Cortex of kidney (tissue), 1 donor: ENCODE measurements at places on chromosomes 16 and 17.

- no peak for DNase-seq
Measured at GRCh38 chr16:10579965-10580882, at the start of gene EMP2. Gene EMP2, minus strand, starts transcription at chr16:10580598. Its CDS starts 32,981 bp downstream, at chr16:10547617.

- no peak for DNase-seq
Measured at GRCh38 chr16:4580250-4580649, 24.1 kb downstream of the C16orf96 start.

DNA sequence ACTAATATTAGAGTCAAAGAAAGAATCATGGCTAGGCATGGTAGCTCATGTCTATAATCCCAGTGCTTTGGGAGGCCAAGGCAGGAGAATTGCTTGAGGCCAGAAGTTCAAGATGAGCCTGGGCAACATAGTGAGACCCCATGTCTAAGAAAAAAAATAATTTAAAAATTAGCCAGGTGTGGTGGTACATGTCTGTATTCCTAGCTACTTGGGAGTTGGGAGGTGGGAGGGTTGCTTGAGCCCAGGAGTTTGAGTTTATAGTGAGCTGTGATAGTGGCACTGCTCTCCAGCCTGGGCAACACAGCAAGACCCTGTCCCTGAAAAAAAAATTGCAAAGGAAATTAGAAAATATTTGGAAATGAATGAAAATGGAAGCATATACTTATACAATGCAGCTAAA lies 210.3 kb upstream of the AXIN2 start:
- DNase-seq: no peak

DNA sequence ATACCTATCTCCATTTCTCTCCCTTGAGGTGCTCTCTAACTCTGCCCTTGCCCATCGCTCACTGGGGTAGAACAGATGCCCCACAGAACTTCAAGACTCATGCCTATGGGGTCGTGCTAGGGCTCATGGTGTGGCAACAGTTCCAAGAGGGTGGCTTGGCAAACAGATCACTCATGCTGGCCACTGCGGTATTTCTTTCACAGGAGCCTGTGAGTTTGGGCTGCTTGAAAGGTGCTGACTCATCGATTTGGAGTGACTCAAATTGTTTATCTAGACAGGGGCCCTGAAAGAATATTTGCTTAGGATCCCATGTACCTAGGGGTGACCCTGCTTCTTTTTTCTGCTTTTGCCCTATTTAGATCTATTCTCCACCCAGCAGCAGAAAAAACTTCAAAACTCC lies 69.9 kb downstream of the IRX5 start:
- DNase-seq: no peak

DNA sequence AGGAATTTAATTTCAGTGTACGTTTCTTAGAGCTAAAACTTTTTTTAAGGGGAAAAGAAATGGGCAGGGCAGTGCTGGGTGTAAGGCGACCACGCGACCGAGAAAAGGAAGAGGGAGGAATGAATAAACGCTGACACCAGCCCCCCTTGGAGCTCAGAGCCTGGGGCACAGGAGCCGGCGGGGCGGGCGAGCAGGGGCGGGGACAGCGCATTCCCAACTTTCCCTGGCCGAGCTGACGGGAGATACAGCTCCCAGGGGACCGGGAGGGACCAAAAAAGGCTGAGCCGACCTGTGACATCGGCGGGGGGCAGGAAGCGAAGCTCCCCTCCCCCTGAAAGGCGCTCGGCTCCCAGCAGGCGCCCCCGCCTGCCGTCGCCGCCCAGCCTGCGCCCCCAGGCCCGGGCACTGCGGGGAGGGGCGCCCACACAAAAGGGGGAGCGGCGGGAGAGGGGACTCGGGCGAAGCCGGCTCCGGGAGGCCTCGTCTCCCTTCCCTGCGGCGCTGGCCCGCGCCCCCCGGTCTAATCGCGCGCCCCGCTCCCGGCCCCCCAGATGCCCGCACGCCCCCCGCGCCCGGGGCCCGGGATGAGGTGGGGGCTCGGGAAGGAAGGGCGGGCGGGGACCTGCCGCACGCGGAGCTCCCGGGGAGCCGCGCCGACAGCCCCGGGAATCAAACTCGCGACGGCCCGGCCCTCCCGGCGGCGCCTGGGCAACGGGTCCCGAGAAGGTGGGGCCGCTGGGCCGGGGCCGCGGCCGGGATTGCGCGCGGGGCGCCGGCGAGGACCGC lies 622 bp downstream of the CUEDC1 start:
- no peak for DNase-seq

DNA sequence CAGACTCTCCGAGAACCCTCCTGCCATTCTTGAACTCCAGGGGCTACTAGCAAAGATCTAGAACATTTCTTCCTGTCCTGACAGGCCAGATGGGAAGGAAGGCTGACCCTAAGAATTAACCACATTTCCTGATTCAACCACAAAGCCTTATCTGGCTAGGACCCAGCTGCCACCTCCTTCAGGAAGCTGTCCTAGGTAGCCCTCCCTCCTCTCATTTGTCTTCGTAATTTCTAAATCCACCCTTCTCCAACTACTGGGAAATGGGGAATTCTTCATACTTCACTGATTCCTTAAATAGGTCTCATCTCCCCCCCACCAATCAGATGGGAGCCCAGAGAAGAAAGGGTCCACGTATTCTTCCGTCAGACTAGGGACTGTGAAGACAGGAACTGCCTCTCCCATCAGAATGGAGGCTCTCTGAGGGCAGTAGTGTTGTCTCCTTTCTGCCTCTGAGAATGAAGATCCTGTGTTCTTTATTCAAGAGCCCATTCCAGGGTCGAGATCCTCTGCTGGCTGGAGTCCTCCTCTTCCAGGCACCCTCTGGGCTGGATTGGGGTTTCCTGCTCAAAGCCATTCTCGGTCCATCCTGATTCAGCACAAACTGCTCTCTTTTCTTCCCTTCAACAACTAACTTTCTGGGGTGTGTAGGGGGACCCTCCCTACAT lies 2.1 kb downstream of the SAMD14 start:
- no peak for DNase-seq

DNA sequence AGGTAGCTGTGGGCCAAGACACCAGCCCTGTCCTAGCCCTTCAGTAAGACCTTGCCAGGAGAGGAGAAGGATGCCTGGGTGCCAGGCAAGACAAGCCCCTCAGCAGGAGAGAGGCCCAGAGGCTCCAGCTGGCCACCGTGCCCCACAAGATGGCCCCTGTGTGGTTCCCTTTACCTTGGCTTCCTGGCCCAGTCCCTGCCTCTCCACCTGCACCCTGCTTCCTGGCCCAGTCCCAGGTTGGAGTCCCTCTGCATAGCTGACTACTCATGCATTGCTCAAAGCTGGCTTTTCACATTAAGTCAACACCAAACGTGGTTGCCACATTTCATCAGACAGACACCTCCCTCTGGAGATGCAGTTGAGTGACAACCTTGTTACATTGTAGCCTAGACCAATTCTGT lies 4.0 kb downstream of the SYNGR3 start:
- DNase-seq: no peak

- no peak for DNase-seq
Measured at GRCh38 chr16:684961-685696, 995 bp upstream of the JMJD8 start.

DNA sequence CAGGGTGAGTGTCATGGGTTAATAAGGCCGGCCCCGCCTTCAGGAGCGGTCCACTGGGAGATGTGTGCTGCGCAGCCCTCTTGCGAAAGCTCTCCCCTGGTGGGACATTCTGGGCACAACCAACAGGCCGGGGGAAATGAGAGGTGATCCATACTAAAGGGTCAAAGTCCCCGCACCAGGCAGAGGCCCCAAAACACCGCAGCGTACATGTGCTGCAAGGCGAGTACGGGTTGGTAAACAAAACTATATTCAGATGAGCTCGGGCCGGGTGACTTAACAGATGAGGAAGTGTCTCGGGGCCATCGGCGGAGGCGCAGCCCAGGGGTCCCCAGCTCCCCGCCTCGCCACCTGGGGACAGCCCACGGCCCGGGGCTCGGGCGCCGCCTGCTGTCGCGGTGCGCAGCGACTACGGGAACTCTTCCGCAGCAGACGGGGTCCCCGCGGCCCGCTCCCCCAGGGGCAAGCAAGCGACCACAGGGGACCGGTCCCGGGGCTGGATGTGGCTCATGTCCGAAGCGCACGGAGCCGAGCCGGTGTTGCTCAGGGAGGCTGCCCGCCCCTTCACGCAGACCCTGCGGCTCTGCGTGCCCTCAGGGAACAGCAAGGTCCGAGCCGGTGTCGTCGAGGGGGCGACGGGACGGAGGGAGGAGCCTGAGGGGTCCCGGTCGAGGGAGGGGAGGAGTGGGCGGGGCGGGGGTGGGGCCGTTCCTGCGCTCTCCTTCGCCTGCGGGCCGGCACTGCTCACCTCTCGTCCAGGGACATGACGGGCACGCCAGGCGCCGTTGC lies at the start of gene RAB37:
Gene RAB37, plus strand, starts transcription at position 744 of the 786 bp plus-strand sequence. Its CDS starts 17 bp downstream, at position 761.
- no peak for DNase-seq

DNA sequence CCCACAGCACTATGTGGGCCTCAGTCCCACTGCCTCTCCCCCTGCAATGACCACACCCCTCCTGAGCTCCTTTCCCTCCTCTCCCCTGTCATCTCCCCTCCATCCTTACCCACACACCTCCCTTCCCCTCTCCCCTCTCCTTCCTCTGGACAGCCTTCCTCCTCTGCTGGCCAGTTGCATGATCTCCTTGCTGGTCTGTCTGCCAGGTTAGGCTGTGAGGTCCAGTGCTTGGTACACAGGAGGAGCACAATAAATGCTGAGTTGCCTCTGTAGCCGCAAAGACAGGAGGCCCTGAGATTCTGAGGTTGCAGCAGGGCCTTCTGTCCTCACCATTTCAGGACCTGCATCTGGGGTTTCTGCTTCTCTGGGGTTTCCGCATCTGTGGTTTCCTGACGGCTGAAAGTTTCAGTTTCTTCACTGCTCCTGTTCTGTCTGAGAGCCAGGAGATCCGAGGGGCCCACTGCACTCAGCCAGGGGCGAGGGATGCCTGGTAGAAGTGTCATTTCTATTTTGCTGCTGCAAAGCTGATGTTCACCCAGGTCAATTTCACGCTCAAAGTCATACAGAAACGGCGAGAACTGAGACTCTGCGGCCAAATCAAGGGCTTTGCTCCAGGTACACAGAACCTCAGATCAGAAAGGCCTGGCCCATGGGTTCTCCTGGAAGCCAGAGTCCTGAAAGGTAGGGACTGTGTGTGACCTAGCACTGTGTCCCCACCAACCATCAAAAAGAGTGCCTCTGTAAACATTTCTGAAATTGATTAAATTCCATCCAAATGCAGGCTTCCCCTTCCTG lies 4.6 kb upstream of the SLC12A3 start:
- no peak for DNase-seq

DNA sequence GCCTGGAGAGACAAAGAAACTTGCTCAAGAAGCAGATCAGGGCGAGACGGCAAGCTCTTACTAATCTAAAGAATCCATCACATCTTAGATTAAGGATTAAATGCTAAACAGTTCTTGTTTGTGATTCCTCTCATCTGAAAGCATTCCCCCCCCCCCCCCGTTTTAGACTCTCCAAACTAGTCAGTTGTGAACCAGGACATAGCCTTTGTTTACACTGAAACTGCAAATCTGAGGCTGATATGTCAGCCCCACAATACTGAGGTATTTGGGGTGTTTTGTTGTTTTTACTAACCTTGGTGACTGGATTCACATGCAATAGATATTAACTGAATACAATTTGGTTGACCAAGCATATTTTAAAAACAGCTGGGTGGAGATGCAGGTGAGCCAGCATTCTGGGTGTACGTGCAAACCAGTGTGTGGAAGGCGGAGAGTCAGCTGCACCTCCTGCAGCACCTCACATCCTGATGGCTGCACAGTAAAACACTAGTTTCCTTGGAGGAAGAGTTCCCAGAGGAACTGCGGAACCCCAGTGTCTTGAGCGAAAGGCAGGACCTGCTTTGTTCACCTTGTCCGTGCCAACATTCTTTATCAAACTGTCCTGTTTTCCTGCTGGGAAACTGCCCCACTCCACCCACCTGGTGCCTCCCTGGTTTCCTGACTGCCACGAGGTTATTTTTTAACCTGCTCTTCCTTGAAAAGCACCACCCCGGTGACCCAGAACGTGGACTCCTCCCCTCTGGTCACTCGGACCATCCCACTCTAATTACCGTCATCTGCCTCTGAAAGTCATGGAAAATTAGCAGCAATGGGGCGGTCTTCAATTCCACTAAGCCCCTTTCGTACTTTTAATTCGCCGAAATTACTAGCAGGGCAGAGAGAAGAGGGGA lies 1.2 kb upstream of the YPEL2 start:
- no peak for DNase-seq

GRCh38 chr17:60383379-60383778 lies 8.6 kb downstream of the USP32 start:
- no peak for DNase-seq

DNA sequence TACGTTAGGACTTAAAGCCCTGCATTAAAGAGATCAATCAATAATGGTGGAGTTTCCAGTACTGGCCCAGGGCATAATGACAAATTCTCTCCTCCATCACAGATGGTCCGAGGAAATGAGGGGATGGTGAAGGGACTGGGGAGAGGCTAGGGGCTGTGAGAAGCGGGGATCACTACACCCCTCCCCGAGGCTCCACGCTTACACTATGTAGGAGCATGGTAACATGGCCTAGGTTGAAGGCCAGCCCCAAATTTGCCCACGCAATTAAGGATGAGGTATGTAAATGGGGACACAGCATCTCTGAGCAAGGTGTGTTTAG lies 8.0 kb upstream of the AKTIP start:
- DNase-seq: no peak

- no peak for DNase-seq
Measured at GRCh38 chr17:13583996-13584700, 17.6 kb downstream of the HS3ST3A1 start.

- no peak for DNase-seq
Measured at GRCh38 chr16:8686031-8686621, 11.7 kb downstream of the ABAT start.

DNA sequence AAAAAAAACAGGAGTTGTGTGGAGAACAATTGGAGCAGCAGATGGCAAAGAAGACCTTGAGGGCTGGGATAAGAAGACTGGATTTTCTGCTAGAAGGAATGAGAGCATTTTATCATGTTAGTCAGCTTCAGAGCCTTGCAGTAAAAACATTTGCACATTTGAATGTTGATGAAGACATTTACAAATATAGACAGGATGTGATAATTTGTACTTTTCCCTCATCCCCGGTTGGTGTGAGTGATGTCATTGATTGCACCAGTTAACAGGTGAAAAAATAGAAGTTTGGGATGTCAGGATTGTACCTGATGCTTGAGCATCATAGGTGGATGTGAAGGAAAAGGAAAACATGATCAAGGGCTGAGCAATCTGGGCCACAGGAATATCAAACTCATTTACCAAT lies 22.6 kb upstream of the MAPK3 start:
- no peak for DNase-seq

DNA sequence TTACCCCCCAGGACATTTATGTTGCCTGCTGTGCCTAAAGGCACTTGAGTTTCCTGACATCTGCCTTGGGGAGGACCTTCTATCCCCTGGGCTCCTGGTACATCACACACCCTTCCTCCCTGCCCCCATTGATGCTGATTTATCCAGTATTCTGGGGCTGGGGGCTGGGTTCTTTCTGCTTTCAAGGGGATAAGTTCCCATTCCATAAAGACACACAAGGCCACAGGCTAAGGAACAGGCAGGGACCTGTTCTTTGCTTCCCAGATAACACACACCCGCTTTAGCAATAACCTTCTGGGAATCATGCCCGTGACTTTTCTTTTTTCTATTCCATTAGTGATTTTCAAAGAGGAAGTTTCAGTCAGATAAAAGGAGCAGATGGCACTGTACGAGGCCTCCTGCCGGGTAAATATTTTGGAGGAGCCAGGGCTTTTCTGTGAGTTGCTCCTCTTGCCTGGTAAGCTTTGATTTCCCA lies 30.6 kb downstream of the CHD9 start:
- DNase-seq: no peak
